ENCODE measurements at places on chromosomes 6 and 20.

GRCh38 chr6:43428112-43428570 is 800 bp downstream of the ABCC10 start:
- no peak for DNase-seq

- DNase-seq = no peak
These were observed 175.2 kb downstream of the MRPL14 start for GRCh38 chr6:43951756-43952675.

DNA sequence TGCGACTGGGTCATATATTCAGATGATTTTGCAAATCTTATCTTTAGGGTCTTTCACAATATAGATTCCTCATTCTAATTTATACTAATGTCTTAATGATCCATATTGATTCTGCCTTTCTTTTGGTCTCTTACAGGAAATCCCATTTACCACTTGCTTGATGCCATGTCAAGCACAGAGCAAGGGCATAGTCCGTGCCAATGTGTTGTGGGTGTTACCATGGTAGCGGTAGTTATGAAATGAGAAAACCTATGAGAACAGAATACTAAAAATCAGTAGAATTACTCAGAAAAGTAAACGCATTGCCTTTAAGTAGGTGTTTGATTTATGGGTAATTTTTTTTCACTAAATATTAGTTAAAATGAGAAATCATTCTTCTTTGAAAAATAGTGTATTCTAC is 153.9 kb upstream of the RAB32 start:
- DNase-seq = no peak

- no peak for DNase-seq
These were observed 963 bp downstream of the FOXF2 start for GRCh38 chr6:1390133-1390945.

GRCh38 chr20:59939879-59940128 is 301 bp downstream of the PPP1R3D start:
- DNase-seq = no peak

GRCh38 chr20:32607727-32608663 is 22.9 kb upstream of the NOL4L start:
- DNase-seq = no peak

DNA sequence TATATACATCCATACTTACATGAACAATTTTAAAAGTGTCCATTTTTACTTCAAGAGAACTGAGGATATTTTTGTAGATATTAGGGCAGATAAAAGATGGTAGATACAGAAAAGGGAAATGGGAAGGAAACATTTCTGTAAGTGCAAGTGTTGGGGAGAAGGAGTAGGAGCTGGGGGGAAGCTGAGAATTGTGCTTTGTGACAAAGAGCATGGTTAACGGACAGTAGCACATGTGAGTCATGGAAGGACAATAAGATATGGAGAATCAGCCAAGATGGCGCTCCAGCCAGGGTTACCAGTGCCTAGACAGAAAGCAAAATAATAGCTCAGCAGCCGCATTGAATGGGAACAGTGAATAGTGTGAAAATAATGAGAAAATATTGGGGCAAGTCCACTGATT is 12.7 kb upstream of the HLA-DRB1 start:
- DNase-seq = no peak

DNA sequence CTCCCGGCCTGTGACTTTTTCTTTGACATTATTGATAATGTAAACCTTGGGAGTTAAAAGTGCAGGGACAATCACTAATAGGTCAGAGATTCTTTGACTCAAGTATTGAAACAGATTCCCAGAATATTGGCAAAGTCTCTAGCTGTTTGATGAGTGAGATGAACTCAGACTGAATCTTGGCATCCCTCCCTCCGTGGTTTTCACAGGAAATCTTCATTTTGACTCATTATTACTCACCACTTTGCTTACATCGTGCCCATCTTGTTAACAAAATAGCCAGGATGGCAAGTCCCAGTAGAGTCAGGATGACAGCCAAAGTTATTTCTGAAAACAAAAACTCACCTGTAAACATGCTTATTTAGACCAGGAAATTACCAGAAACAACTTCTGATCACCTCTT is 2.0 kb downstream of the TSBP1 start:
- no peak for DNase-seq

DNA sequence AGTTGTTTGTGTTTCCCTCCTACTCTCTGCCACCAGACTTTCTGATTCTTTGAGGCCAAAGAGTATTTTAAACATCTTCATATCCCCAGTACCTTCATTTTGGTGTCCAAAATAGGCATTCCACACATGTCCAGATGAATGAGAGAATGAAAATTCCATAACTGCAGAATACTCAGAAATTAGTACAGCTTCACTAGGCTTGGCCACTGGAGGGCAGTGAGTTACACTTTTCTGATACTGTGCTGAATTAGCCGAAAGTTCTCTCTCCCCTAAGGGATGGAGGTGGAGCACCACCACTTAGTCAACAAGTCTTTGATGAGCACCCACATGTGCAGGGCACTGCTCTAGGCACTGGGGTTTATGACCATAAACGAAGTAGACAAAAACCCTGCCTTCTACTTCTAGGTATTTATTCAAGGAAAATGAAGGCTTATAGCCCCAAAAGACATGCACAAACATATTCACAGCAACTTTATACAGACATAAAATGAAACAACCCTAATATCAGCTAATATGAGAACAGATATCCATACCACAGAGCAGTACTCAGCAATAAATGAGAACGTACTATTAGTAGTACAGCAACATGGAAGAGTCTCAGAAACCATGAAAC is 46.1 kb upstream of the TMEM217 start:
- peak; percentile 3 for DNase-seq

- no peak for DNase-seq
These were observed 602.8 kb downstream of the CDH26 start for GRCh38 chr20:60561052-60561451.

GRCh38 chr20:36881888-36882287 is 6.0 kb downstream of the TLDC2 start:
- DNase-seq = no peak

- no peak for DNase-seq
These were observed 93.4 kb upstream of the SLC2A12 start for GRCh38 chr6:134145786-134146185.

- no peak for DNase-seq
These were observed 291.4 kb upstream of the QKI start for GRCh38 chr6:163123098-163123497.

- no peak for DNase-seq
These were observed 29.8 kb upstream of the CCN2 start for GRCh38 chr6:131980791-131981623.

GRCh38 chr6:91288741-91289140 is 701.9 kb upstream of the MAP3K7 start:
- no peak for DNase-seq
